ENCODE measurements at places on chromosomes 12 and 14.

- H3K4me3 ChIP-seq = no peak overlapping the region
- no peaks in the 10 kb centered on the region for H3K36me3 ChIP-seq
- no peaks in the 10 kb centered on the region for H3K4me1 ChIP-seq
- no peak overlapping the region for H3K27ac ChIP-seq
Observed at GRCh38 chr14:84432676-84433075, 1097.3 kb upstream of the FLRT2 start.

- H3K4me3 ChIP-seq = no peak overlapping the region
- no peak overlapping the region for H3K27ac ChIP-seq
- DNase-seq = no peak
- H3K27me3 ChIP-seq = no peaks in the 10 kb centered on the region
- H3K36me3 ChIP-seq = no peaks in the 10 kb centered on the region
- H3K4me1 ChIP-seq = no peaks in the 10 kb centered on the region
Observed at GRCh38 chr12:79373896-79374499, 316.8 kb downstream of the PAWR start.

- no peak for DNase-seq
- no peaks in the 10 kb centered on the region for H3K27me3 ChIP-seq
- H3K4me1 ChIP-seq = peaks cover 16% of the 10 kb centered on the region
- no peak overlapping the region for H3K4me3 ChIP-seq
- H3K36me3 ChIP-seq = no peaks in the 10 kb centered on the region
Observed at GRCh38 chr12:46473634-46474329, 101.2 kb upstream of the SLC38A2 start.

- no peak overlapping the region for H3K4me3 ChIP-seq
- no peaks in the 10 kb centered on the region for H3K36me3 ChIP-seq
- H3K27me3 ChIP-seq = peaks cover under 1% of the 10 kb centered on the region
- no peak for DNase-seq
- H3K27ac ChIP-seq = no peak overlapping the region
- H3K4me1 ChIP-seq = no peaks in the 10 kb centered on the region
Observed at GRCh38 chr12:5480218-5480937, 48.5 kb downstream of the NTF3 start.

GRCh38 chr12:3658327-3659163 is 94.4 kb downstream of the CRACR2A start:
- H3K36me3 ChIP-seq = peaks cover 38% of the 10 kb centered on the region
- no peak overlapping the region for H3K27ac ChIP-seq
- DNase-seq = no peak
- H3K4me1 ChIP-seq = no peaks in the 10 kb centered on the region
- no peak overlapping the region for H3K4me3 ChIP-seq

DNA sequence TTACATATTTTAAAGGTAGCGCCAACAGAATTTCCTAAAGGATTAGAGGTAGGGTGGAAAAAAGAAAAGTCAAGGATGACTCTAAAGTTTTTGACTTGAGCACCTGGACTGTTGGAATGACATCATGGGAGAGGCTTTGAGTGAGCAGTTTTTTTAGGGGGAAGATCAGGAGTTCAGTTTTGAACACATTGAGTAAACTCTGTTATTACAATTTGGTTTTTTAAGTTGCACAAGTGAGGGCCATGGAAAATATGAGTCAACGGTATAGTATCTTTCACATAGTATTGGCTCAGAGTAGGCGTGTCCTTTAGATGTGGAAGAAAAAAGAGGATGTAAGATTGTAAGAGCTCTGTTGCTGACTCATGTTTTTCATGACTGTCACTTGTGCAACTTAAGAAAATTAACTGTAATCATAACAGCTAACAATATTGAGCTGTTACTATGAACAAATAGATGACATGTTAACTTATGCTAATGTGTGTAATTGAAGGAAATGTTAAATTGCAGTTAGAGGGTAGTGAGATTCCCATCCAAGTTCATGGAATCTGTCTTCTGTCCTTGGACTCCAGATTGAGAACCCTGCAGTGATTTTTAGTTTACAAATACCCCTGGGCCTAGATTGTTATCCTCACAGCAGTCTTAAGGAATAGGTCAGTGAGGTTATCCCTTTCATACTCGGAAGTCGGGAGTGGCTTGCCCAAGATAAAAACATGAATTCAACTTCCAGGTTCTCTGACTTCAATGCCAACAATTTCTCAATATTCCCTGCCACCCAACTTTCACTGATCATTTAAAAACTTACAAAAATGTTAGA is 48.2 kb upstream of the ATP2B1 start:
- H3K27me3 ChIP-seq = no peaks in the 10 kb centered on the region
- no peak for DNase-seq
- H3K27ac ChIP-seq = peak overlapping the region; percentile 96
- peaks cover 45% of the 10 kb centered on the region for H3K4me1 ChIP-seq

DNA sequence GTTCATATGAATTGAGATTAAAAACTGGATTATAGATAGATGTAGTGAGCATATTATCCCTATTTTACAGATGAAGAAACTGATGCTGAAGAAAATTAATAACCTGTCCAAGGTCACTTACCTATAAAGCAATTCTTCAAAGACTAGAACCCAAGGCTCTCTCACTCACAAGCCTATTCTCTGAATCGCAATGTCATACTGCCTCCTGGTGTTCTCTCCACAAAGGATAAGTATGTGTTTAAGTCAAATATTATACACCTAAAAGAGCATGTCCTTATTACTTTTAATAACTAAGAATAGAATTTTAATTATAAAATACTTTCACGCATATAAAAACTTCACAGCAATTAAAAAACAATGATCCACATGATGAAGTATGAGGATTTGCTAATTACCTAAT is 721.3 kb upstream of the USP15 start:
- no peak for DNase-seq
- no peaks in the 10 kb centered on the region for H3K27me3 ChIP-seq
- H3K36me3 ChIP-seq = no peaks in the 10 kb centered on the region
- H3K27ac ChIP-seq = no peak overlapping the region

GRCh38 chr14:23639048-23639890 is 3.1 kb downstream of the DHRS2 start:
- H3K4me3 ChIP-seq = no peak overlapping the region
- DNase-seq = no peak
- no peaks in the 10 kb centered on the region for H3K36me3 ChIP-seq
- H3K27me3 ChIP-seq = no peaks in the 10 kb centered on the region
- no peaks in the 10 kb centered on the region for H3K4me1 ChIP-seq

DNA sequence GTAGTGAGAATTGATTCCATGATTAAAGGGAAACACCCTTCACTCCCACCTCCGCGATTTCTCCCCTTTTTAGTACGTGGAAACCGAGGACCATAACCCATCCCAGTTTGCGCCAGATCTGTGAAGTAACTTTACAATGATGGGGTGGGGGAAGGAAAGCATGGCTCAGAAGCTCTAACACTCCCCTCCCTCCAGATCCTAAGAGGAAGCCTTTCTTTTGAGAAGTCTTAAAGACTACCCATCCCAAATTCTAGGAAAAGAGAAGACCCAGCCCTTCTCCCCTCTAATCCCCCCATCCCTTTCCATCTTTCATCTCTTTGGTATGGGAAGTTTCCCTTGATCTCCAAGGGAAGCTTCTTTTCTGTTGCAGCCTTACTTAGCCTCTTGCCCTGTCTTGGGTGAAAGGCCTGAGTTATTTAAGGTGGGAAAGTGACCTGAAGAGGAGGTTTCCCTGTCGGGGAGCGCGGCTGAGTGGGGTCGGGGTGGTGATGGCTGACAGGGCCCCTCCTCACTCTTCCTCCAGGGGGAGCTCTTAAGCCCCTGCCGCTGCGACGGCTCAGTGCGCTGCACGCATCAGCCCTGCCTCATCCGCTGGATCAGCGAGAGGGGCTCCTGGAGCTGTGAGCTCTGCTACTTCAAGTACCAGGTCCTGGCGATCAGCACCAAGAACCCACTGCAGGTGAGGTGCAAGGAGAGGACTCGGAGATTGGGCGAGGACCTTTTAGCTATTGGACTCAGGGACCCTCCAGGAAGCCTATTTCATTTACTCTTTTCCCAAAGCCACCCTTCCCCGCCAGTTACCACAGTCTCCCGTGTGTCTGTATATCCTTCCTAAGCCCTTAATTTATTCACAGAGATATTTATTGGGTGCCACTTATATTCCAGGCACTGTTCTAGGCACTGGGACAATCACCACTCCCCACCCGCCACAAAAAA is 1.8 kb downstream of the MARCHF9 start:
- peak overlapping the region; percentile 75 for H3K27ac ChIP-seq
- H3K4me3 ChIP-seq = peak overlapping the region; percentile 77
- peaks cover 58% of the 10 kb centered on the region for H3K4me1 ChIP-seq
- H3K36me3 ChIP-seq = peaks cover 22% of the 10 kb centered on the region
- H3K27me3 ChIP-seq = no peaks in the 10 kb centered on the region
- peak; percentile 51 for DNase-seq

DNA sequence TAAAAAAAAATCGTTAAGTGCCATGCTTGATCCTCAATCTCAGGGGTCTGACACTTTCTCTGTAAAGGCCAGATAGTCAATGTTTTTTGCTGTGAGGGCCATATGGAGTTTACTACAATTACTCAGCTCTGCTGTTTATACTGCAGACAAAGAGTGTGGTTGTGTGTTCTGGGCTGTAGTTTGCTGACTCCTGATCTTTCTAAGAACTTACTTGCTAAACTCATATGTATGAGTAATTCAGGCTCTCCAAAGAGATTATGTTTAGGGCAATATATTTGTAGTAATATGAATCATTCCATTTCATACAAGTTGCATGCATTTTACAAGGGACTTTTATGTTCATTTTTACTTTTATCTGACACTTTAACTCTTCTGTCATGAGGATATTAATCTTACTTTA is 188.2 kb downstream of the TMTC2 start:
- H3K4me1 ChIP-seq = no peaks in the 10 kb centered on the region
- no peak overlapping the region for H3K4me3 ChIP-seq
- DNase-seq = no peak
- no peaks in the 10 kb centered on the region for H3K36me3 ChIP-seq
- no peak overlapping the region for H3K27ac ChIP-seq
- no peaks in the 10 kb centered on the region for H3K27me3 ChIP-seq

GRCh38 chr12:10304161-10304574 is 3.5 kb upstream of the KLRD1 start:
- H3K4me1 ChIP-seq = peaks cover 80% of the 10 kb centered on the region
- peak overlapping the region; percentile 71 for H3K27ac ChIP-seq
- peaks cover 11% of the 10 kb centered on the region for H3K36me3 ChIP-seq
- DNase-seq = no peak
- H3K27me3 ChIP-seq = no peaks in the 10 kb centered on the region

GRCh38 chr14:69957986-69958385 is 78.8 kb downstream of the SMOC1 start:
- no peaks in the 10 kb centered on the region for H3K4me1 ChIP-seq
- H3K27me3 ChIP-seq = peaks cover 54% of the 10 kb centered on the region
- no peak for DNase-seq
